ENCODE measurements at places on chromosomes 7 and 10.

GRCh38 chr10:71868192-71868697, 17.2 kb upstream of the PSAP start:
- DNase-seq, result peak; percentile 93

- DNase-seq, result no peak
Observed at GRCh38 chr7:101517304-101517703, 111.8 kb downstream of the MYL10 start.

DNA sequence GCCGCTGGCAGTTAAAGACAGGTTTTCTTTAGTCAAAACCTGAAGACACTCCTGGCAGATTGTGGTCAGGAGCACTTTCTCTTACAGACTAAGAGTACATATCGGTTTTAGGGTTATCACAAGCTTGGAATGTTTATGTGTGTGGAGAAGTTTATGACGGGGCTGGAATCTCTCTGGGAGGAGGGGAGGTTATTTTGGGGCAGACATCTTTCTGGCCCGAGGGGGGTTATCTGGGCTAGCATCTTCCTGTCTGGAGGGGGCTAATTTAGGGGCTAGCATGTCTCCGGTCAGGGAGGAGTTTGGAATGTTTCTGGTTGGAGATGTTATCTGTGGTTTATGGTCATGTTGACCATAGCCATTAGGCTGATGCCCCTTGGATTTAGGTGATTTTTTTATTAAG, 141.2 kb upstream of the KIF5B start:
- DNase-seq, result no peak

DNA sequence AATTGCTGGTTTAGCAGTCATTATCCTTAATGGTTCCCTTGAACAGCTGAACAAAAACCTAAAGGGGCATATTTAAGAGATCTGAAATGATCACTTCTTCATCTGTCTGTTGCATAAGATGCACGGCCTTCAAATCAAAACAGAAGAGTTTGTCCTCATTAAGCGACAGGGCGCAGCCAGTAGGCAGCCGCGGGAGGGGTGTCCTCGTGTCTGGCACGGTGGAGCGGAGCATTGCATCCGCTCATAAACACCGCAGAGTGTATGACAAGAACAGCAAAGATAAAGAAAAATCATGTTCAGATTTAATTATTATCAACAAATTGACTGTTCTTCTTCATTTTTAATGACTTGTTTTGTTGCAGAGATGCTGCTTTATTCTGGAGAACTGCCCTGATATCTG, 255.6 kb upstream of the ADARB2 start:
- no peak for DNase-seq

DNA sequence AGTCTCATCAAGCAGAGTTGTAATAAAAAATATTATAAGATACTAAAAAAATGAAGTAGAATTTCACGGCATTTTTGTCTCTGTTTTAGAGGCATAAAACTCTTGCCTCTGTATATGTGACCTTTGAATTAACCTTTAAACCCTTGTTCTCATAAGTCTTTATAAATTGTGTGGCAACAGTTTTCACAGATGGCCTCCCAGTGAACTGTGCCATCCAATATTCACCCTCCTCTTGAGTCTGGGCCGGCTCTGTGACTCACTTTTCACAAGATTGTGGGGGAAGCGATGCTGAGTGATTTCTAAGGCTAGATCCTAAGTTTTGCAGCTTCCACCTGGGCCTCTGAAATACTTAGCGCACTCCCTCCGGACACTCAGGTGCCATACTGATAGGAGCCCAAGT, 4.6 kb upstream of the USP6NL start:
- peak; percentile 35 for DNase-seq

- no peak for DNase-seq
Observed at GRCh38 chr10:46040004-46040403, 6.1 kb downstream of the MSMB start.

DNA sequence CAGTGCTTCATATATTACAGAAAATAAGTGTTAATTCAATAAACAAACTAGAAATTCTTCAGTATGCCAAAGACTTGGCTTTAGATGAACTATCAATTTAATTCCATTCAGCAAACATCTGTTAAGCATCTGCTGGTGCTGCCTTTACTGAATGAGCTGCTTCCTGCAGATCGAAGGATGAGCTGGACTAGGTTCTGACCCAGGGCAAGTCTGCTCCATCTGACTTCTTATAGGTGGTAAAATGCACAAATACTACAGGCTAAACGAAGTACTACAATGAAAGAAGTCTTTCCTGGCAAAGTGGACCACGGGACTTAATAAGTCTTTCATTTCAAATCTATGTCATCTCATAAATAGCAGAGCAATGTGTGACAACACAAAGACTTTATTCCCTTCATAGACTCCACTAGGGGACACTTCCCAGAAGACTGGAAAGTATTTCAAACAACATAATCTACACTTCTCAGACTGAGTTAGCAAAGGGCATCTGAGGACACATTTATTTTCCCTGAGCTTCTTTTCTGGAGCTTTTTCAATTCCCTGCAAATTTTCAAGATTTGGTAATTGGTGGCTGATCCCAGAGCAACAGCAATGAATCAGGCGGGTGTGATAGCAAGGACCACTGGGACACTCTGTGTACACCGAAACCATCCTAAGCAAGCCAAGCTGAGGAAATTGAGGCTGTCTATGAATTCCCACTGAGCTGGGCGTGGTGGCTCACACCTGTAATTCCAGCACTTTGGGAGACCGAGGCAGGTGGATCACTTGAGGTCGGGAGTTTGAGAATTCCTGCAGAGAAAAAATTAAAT, 108.9 kb upstream of the FRMD4A start:
- no peak for DNase-seq

GRCh38 chr7:40965016-40965415, 737.9 kb downstream of the INHBA start:
- no peak for DNase-seq

DNA sequence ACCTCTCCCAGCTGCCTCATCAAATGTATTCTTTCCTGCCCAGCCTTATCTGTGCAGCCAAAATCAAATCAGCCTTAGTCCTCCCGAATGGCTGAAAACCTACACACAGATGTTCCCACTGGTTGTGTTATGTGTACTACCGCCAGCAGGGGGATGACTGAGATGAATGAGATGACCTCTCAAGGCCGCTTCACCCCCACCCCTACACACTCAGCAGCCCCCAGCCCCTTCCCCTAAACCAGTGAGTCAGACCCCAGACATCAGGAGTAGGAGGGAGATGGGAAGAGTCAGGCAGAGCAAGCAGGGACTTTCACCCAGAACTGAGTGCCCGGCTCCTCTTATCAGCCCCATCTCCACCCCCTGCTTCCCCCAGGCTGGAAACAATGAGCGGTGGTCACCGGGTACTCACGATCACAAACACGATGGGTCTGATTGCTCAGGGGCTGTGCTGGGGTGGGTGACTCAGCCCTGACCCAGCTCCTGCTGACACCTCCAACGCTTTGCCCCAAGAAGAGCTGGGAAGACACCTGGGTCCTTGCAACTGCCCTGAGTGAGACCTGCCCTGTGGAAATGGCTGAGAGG, 6.5 kb upstream of the C10orf105 start:
- DNase-seq, result no peak

- DNase-seq, result peak; percentile 8
Observed at GRCh38 chr10:70967591-70968587, 79.5 kb upstream of the PCBD1 start.

- no peak for DNase-seq
Observed at GRCh38 chr7:96527133-96527827, 182.4 kb downstream of the SEM1 start.

GRCh38 chr10:50464004-50464409, 159.7 kb downstream of the SGMS1 start:
- no peak for DNase-seq

GRCh38 chr7:93165447-93165846, 17.3 kb upstream of the SAMD9L start:
- no peak for DNase-seq

DNA sequence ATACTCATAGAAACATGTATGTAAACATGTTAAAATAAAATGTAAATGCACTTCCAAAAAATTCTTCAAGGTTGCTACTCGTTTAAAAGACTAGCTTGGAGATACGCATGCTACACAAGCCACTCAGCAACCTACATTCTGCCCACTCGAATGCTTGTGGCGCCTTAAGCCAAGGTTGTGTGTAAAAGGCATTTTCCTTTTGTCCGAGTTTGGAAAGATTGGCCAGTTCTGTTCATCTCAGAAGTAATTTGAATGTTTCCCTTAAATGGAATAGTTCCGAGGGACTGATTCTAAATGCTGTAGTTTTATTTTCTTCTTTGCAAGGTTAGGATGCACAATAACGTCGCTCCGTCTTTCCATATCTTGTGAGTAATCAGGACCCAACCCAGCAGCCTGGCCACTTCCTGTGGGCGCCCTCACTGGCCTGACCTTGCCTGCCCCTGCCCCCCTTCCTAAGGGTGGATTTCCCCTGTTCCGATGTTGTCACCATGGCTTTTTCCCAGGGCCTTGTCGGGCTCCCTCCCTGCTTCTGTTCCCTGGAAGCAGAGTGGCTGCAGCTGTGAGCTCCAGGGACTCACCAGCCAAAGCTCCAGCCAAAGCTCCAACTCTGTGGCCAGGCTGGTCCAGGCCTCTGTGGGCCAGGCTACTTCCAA, 70.6 kb downstream of the PTPRE start:
- peak; percentile 81 for DNase-seq

DNA sequence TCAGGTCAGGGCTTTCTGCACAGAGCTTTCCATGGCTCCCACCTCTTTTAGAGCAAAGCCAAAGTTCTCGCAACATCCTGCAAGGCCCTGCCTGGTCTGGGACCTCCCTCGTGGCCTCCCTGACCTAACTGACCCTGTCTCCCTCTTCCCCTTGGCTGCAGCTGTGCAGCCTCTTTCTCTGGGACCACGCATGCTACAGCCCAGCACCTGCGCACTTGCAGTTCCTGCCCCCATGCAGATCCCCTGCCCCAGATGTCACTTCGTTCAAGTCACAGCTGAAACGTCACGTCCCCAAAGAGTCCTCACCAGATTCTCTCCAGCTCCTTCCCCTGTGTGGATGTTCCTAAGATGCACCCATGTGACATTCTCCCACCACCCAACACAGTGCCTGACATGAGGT, 61.2 kb upstream of the ZNF716 start:
- DNase-seq, result no peak

DNA sequence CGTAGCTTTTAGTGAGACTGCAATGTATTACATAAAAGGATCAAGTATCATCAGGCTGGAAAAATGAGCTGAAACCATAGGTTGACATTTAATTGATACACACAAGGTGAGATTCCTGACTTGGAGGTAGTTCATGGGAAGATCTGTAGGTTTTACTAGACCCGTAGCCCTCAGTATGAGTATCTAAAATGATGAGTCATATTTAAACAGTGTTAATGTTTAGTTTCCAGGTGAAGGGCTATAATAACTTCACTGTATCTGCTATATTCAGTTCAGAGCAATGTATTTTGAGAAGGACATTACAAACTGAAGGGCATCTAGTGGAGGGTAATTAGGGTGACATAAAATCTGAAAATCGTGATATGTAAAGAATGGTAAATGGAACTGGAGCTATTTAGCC, 35.0 kb downstream of the ENTPD1 start:
- peak; percentile 20 for DNase-seq

- DNase-seq, result no peak
Observed at GRCh38 chr10:48330269-48330668, 23.8 kb downstream of the MAPK8 start.

- DNase-seq, result no peak
Observed at GRCh38 chr7:66246554-66247171, 41.5 kb downstream of the TPST1 start.

DNA sequence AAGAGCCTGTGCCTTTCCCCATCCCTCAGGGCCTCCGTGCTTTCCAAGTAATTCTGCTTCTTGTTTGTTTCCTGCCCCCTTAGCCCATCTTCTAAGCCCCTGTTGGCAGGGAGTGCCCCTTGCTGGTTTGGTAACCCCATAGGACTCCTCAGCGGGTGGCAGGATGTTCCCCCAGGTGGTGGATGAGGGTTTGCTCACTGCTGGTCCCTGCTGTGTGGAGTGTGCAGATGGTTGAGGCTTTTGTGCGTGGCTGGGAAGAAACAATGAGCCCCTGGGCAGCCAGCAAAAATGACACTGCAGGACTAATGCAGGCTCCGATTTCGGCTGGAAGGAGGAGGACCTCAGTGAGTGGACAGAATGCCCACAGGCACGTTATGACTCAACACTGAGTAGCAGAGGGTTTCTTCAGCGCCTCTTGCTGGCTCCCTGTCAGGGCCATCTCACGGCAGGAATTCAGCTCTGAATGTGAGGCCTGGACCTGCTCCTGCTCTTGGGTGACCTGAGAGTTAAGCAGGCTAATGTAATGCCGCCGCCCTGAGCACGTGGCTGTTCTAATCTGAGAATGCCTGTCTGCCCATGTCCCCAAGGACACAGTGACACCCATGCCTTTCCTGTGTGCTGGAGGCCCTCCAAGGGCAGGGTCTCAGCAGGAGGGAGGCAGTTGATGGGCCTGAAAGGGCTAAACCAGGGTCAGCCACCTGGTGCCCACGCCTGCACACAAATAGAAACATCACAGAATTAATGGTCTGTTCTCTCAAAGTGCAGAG, 16.6 kb downstream of the BAG3 start:
- peak; percentile 97 for DNase-seq

GRCh38 chr7:7757576-7757975, 39.2 kb upstream of the RPA3 start:
- no peak for DNase-seq

DNA sequence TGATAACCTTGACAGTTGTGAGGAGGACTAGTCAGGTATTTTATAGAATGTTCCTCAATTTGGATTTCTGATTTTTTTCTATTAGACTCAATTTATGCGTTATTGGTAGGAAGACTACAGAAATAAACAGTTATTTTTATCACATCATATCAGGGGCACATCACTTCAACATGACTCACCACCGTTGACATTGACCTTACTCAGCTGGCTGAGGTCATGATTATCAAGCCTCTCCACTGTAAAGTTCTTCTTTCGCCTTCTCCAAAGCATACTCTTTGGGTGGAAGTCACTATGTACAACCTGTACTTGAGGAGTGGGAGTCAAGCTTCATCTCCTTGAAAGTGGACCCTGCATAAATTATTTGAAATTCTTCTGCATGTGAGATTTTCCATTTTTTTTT, 194.3 kb upstream of the IGFBP3 start:
- DNase-seq, result no peak

Data from renal cortical epithelial cell (primary cell).